ENCODE measurements at places on chromosomes 13 and 19.

GRCh38 chr13:74841651-74842050 lies 640.3 kb downstream of the TBC1D4 start:
- DNase-seq, result no peak

DNA sequence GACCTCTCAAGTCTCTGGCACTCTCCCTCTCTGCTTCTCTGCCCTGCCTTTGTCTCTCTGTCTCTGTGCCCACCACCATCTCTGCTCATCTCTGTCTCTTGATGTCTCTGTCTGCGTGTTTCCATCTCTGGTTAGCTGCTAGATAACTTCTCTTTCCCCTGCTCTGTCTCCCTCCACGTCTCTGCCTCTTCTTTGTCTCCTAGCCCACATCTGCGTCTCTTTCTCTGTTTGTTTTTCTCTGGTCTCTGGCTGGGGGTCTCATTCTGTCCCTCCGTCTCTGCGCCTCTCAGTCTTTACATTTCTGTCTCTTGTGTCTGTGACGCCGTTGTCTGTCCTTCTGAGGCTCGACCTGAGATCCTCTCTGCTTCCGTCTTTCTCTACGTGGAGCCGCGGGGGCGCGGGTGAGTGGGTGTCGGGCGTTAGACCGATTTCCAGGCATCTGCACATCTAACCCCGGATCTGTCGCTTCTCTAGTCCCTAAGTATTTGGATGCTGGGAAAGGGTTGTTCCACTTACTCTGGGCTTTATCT lies 386 bp downstream of the GIPR start:
- DNase-seq, result no peak

DNA sequence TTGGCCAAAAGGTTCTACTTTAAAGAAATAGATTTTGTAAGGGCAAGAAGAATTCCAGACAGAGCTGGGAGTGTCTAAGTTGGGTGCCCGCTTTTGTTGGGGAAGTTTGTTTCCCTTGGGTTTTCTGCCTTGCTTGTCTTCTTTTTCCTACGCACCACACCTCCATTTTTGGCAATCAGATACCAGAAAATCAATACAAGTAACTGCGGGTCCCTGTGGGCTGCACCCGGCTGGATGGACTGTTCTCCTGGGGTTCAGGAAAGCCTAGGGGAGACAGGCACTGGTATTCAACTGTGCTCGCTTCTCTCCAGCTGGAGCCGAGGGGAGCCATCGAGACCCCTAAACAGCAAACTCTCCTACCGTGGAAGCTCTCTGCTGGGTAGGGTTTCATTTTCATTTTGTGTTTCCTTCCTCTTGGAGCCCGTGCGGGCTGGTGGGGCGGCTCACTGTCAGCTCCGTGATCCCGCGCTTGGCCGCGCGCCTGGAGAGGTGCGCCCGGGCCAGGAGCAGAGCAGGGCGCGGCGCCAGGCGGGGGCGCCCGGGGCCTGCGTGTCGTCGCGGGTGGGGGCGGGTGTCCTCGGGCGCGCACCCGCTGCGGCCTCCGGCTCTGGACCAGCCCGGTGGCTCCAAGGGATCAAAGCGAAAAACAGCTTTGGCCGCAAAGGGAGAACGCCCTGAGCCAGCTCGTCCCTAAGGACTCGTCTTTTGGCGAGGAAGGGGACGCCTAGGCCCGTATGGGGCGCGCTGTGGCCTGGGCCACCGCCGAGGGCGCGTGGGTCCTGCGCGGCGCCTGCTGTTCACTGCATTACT lies 347.2 kb downstream of the ZNF536 start:
- no peak for DNase-seq

GRCh38 chr19:12773571-12773970 lies 1.8 kb downstream of the HOOK2 start:
- peak; percentile 42 for DNase-seq

GRCh38 chr13:78497702-78498355 lies 105.5 kb downstream of the POU4F1 start:
- DNase-seq, result no peak
